ENCODE measurements at places on chromosomes 3 and 15.

- no peak for DNase-seq
Observed at GRCh38 chr3:78875851-78876250, 891.9 kb downstream of the ROBO1 start.

- peak; percentile 74 for DNase-seq
Observed at GRCh38 chr3:197599089-197599765, 43.5 kb upstream of the BDH1 start.

- DNase-seq = no peak
Observed at GRCh38 chr3:154243353-154243752, 80.9 kb downstream of the DHX36 start.

GRCh38 chr15:56168394-56168793, 75.3 kb downstream of the RFX7 start:
- DNase-seq = no peak

GRCh38 chr15:76116138-76116885, 56.5 kb downstream of the TMEM266 start:
- no peak for DNase-seq

DNA sequence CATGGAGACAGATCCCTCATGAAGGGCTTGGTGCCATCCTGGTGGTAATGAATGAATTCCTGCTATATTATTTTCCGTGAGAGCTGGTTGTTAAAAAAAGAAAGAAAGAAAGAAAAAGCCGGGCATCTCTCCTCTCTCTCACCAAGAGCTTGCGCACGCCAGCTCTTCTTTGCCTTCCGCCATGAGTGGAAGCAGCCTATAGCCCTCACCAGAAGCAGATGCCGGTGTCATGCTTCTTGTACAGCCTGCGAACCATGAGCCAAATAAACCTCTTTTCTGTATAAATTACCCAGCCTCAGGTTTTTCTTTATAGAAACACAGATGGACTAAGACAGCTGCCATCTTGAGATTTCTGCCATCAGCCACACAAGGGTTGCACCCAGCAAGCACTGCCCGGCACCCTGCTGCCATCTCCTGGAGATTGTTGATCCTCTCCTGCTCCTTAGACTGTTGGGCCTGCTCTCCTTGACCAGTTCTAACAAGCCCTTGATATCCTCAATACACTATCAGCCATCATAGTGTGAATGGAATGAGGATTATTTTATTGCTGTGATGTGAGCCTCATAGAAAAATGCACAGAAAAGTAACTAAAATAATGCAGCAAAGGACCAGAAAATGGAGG, 3.5 kb upstream of the AHSG start:
- no peak for DNase-seq

- DNase-seq = no peak
Observed at GRCh38 chr3:94961423-94962100, 898.7 kb downstream of the NSUN3 start.

- no peak for DNase-seq
Observed at GRCh38 chr15:34010921-34011320, 28.1 kb downstream of the AVEN start.

DNA sequence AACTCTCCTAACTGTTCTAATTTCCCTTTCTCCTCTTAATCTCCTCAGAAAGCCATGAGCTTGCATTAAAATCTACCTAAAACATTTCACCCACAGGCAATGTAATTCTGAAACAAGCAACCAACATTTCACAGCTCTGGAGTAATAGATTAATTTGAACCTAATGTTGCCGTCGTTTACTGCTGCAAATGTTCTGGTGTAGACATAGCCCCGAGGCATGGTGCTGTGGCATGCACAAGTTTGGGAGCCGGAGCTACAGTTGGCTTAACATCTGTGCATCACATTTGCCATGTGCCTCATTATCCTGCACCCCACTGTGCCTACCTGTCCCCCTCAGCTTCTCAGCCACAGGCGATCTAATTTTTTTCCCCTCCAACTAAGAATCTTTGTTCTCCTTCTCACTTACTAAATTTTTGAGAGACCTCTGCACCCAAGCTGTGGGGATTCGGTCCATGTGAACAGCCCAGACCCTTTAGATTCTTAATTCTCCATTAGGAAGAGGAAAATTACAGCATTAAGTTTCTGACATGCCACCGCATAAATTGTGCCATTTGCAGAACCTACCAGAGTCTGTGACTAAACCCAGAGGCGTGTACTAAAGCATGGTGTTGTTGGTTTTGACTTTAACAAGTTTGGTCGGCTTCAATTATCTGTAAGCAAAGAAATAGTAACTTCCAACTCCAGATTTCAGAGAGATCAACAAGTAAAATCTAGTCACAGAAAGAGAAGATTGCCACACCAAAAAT, 419.2 kb downstream of the MECOM start:
- no peak for DNase-seq

- DNase-seq = no peak
Observed at GRCh38 chr3:69748503-69748902, 9.2 kb downstream of the MITF start.

DNA sequence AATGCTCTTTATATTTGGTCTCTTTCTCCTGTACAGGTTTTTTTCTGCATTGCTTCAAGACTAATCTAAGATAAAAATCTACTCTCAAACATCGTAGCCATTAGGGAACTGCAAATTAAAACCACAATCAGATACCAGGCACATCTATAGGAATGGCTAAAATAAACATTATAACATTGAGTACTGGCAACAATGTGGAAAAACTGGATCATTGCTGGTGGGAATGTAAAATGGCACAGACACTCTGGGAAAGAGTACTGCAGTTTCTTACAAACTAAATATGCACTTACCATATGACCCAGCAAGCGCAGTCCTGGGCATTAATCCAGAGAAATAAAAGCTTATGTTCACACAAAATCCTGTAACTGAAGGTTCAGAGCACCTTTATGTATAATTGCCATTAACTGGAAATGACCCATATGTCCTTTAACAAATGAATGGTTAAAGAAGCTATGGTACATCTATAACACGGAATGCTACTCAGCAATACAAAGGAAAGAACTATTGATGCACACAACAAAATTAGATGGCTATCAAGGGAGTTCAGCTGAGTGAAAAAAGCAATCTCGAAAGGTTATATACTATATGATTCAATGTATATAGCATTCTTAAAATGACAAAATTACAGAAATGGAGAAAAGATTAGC, 6.3 kb downstream of the ABCC5 start:
- DNase-seq = no peak

- DNase-seq = no peak
Observed at GRCh38 chr15:39298271-39298962, 282.5 kb upstream of the THBS1 start.

DNA sequence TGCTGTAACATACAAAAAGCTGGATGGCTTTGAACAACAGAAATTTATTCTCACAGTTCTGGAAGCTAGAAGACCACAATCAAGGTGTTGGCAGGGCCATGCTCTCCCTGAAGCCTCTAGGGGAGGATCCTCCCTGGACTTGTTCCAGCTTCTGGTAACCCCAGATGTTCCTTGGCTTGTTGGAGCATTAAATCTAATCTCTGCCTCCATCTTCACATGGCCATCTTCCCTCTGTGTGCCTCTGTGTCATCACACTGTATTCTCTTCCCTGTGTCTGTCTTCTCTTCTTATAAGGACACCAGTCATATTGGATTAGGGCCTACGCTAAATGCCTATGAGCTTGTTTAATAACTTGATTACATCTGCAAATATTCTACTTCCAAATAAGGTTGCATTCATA, 109.5 kb downstream of the STAG1 start:
- no peak for DNase-seq

DNA sequence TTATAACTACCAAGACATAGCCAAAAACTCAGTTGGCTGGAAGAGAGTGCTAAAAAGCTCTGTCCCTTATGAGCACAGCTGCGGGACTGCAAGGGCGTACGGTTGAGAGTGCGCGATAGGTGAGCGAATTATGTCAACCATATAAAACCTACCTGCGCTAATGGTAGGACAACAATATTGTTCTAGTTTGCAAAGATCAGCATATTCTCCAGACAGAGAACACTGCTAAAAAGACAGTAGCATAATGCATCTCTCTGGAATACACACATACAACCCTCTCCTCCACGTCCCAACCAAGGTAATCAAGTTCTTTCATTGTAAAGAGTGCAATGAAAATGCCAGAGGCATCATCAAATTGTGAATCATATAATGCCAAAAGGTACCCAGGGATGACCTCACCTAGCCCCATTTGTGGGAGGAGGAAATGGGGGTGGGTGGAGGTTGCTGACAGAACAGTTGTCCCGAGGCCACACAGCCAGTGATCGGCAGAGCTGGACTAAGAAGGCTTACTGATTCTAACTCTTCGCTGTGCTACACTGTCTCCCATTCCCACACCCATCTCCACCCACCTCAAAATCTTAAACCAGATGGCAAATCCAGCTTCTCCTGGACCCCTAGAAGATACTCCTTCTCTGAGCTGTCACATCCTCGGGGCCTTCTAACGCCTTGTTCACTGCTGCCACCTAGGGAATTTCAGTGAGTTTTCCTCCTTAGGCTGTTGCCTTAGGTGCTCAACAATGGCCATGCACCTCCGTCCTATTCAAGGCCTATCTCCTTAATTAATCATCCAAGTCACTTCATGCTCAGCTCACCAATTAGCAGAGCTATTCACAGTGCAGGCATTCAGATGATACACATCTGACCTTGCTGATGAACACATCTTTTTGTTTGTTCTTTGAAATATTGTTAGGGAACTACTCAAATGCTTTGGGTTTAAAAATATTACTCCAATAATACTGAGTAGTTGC, 60.7 kb downstream of the RPL22L1 start:
- DNase-seq = no peak

GRCh38 chr3:138686771-138687221, 78.2 kb downstream of the FAIM start:
- no peak for DNase-seq

GRCh38 chr15:68034081-68034480, 20.0 kb upstream of the PIAS1 start:
- DNase-seq = no peak

DNA sequence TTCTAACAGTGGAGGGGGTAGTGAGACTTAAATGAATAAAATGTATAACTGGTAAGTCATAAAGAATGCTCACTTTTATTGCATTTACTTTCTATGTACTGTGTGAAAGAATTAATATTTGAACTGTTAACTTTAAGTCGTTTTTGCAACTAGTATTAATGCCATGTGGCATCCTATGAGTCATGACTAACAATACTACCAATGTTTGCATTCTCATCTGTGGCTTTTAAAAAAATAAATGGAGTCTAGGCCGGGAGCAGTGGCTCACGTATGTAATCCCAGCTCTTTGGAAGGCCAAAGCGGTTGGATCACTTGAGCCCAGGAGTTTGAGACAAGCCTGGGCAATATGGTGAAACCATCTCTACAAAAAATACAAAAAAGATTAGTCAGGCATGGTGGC, 5.2 kb downstream of the C3orf49 start:
- no peak for DNase-seq

- DNase-seq = no peak
Observed at GRCh38 chr3:131540143-131540542, 37.4 kb upstream of the MRPL3 start.

DNA sequence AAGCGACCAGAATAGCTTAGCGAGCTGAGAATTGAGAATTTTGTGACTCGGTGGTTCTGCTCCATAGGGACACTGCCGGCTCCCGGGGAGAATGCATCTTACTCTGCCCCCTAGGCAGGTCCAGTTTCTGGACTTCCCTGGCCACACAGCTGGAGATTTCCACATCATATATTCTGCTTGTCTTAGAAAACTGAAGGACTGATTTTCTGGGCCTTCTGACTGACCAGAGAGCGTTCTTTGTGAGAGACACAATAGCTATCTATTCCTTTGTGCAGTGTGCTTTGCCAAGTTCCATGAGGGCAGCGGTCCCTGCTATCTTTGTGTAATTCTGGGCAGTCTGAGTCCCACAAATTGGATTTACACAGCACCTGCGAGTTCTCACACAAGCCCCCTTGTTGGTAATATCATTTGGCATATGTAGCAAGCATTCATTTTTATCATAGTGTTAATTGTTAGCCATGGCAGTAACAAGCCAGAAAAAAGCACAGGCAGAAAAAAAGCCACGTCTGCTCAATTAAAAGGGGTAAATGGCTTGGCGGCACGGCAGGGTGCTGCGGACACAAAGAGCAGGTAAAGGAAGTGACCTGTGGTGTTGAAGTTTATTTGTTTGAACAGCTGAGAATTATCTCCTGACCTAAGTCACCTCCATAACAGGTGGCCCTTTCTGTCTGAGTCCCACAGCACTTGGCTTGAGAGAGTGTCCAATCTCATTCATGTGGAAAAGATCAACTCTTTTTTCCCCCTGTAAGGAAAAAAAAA, 688.7 kb downstream of the TUSC7 start:
- DNase-seq = no peak

DNA sequence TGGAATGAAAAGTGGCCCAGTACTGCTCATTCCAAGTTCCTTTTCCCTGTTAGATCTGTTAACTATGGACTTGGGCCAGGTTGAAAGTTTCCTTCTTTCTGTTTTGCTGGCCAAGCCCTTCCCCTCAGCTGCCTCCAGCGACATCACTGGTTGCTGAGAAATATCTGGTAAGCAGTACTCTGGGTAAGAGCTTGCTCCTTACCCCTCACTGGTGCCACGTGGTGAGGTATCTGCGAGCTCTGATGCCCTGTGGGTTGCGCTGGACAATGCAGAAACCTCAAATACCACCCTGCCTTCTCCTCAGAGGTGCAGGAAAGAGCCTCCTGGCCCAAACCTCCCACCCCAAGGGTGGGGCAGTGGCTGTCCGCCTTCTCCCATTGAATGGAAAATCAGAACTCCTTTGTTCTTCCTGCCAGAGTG, 42.9 kb upstream of the APH1B start:
- no peak for DNase-seq

DNA sequence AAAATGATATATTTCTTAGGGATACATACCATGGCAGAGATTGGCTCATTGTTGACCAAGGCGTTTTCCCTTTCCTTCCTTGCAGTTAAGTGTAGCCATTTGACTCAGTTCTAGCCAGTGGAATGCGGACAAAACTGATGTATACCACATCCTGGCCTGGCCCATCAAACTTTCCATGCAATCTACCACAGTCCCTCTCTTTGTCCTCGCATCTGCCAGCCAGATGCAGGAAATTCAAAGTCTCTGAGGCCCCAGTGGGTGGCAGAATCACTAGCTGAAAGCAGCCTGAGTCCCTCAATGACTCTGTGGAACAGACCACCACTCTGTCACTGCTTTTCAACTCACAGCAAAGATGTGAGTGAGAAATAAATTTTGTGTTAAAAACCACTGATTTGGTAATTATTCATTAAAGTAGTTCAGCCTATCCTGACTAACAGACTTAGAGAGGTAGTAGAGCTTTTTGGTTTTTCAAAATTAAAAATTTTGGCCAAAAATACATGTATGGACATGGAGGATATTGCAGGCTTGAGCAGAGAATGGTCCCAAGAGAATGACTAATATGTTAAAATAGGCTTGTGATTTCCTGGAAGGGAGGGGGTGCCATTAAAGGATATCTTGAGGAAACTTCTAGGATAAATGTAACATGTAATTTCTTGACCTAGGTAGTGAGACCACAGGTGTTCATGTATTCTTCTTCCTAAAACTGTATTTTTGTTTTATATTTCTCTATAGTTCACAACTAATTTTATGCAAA, 10.9 kb downstream of the LRRFIP2 start:
- no peak for DNase-seq

- DNase-seq = no peak
Observed at GRCh38 chr3:43852066-43852465, 161.3 kb downstream of the ABHD5 start.

Measured in activated CD8-positive, alpha-beta memory T cell treated with anti-CD3 and anti-CD28 coated beads, Interleukin-2, amount 50 U/mL, for 4 hours (primary cell).